ENCODE measurements at places on chromosomes 16 and 17.

DNA sequence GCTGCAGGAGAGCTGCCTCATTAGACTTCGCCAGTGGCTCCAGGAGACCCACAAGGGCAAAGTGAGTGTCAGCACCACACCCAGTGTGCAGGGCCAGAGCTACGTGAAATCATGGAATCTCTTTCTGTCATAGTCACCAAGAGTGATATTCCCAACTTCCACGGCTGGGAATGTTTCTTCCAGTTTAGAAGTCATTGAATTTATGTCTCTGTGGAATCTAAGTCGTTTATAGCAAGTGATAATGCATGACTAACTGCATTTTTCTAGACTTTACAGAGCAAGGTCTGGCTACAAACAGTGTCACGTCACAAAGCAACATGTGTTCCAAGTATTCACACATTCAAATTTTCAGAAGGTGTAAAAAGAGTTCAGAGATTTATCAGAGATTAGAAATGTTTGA is 55.5 kb downstream of the SEC14L1 start:
- DNase-seq: no peak

DNA sequence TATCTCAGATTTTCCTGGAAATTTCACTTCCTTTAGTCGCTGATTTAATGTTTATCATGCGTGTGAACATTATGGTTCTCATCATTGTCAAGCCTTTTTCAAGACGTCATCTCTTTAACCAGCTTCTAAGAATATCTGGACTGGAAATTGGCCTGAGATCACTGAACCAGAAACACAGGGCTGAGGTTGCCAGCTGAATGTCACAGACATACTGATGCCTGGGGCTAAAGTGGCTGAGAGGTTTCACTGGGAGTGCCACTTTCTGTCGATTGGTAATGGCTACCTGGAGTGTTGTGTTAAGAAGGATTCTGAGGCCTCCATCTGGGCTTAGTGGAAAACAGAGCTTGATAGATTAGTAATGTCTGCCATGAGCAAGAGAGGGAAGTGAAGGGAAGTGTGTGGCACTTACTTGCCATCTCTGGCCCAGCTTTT is 54.2 kb downstream of the CRISPLD2 start:
- no peak for DNase-seq

DNA sequence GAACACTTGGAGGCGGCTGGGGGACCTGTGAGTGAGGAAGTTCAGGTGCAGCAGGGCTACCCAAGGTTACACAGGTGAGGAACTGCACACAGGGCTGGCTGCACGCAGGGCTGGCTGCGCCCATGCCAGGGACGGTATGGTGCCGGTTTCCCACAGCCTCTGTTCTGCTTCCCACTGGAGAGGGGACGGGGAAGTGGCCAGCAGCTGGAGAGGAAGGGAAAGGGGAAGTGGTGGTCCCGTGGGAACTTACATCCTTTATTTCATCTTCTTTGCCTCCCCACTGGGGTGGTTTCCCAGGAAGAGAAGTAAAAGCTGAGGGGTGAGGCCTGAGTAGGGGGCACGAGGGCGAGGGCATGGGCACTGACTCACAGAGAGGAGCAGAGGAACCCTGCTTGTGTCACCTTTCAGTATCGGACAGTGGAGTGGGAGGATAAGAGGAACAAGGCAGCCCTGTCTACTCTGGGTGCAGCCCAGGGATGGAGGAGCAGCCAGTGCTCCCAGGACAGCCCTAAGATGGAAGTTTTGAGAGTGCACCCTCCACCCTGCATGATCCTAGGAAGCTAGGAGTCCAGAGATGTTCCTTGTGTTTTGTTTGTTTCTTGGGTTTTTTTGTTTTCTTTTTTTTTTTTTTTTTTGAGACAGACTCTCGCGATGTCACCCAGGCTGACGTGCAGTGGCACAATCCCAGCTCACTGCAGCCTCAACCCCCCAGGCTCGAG is 25.5 kb upstream of the CDH1 start:
- no peak for DNase-seq

GRCh38 chr16:83942815-83943515 is 10.1 kb upstream of the OSGIN1 start:
- no peak for DNase-seq

- no peak for DNase-seq
Measured at GRCh38 chr16:19162085-19162484, 6.0 kb upstream of the SYT17 start.

DNA sequence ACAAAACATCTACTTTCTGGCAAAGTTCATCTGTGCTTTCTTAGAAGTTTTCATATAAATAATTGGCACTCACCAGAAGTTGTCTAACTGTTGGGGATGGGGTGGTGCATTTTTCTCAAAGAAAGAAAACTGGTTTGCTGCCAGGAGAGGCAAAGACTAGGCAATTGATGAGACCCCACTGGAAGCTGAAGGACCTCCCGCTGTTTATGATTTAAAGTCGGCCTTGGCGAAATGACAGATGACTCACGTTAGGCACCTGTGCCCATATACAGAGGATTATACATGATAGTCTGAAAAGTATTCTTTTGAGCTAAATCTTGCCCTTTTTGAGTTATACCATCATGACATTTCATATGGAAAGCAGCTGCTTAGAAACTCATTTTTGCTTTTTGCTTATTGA is 193.0 kb upstream of the ZFHX3 start:
- DNase-seq: no peak

DNA sequence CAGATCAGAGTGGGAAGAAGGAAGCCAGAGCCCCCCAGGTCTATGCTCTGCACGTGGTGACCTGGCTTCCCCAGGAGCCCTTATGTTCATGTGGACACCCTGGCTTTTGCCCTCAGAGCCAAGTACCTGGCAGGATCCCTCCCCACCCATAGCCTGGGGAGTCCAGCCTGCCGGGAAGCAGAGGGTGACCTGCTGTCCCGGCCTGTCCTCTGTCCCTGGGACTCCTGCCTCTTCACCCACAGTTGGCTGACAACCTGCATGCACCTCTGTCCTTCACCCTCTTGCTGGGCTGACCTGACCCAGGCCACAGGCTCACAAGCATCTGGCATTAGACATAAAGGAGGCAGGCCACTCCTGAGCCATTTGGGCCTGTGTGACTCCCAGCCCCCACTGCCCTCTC is 60.2 kb downstream of the SMPD3 start:
- DNase-seq: no peak

- no peak for DNase-seq
Measured at GRCh38 chr17:39640591-39641031, 3.7 kb downstream of the STARD3 start.

DNA sequence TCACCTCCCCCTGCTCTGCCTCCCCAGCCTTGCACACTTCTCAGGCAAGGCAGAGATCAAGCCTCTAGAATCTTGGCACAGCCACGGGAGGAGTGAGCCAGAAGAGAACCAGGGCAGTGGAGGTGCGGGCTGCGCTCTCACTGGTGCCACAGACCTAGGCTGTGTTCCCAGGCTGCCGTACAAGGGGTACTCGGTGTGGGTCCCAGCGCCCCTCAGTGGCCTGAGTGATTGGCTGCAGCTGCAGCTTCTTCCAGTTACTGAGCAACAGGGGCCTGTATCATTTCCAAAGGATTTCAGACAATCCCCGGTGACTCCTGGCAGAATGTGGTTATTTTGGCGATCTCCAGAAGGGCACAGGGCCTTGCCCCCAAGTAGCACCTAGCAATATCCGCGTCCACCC is 1852.1 kb downstream of the TP53TG3F start:
- no peak for DNase-seq

- peak; percentile 56 for DNase-seq
Measured at GRCh38 chr16:85988723-85989313, 89.9 kb downstream of the IRF8 start.

DNA sequence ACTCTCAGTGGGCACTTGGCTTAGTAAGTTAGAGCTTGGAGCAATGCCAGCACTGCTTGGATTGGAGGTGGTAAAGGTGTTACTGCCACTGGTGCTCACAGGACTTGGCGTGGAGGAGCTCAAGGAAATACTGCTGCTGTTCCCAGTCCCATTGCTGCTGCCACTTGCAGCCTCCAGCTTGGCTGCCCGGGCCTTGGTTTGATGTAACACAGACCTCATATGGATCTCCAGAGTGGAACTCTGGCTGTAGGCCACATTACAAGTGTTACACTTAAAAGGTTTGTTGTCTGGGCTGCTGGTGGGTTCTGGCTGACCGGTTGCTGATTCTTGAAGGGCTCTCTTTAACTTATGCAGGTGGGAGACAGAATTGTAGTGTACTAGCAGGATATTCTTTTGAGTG is 250.3 kb downstream of the ZFHX3 start:
- no peak for DNase-seq

DNA sequence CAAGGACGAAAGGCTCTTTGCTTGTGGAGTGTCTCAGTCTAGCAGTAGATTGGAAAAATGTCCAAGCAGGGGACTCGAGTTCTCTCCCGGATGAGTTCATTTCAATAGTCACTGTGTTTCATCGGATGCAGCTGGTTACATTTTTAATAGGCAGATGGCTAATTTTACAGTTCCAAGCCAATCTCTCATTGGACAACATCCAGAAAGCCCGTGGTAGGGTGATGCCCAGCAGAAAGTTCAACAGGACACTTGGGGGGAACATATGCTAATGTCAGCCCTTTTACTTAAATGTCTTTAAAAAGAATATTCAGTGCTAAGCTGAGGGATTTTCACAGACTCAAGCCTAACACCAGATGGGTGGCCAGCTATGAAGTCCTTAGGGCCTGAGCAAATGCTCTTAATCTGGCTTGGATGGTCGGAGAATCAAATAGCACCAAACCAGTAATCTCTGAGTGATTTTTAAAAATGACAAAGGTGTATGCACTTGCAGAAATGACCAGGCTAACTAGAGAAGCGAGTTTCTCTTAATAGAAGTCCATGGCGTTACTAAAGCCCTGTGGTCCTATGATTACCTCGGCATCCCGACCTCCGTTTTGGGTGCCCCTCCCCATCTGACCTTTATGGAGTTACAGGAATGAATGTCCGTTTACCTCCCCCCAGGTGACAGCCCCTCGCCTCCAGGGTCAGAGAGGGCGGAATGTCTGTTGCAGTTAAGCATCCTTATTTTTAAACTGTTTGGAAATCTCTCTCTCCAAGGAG is 289.2 kb upstream of the SALL1 start:
- DNase-seq: no peak

- no peak for DNase-seq
Measured at GRCh38 chr16:549544-550263, 10.5 kb upstream of the PRR35 start.

DNA sequence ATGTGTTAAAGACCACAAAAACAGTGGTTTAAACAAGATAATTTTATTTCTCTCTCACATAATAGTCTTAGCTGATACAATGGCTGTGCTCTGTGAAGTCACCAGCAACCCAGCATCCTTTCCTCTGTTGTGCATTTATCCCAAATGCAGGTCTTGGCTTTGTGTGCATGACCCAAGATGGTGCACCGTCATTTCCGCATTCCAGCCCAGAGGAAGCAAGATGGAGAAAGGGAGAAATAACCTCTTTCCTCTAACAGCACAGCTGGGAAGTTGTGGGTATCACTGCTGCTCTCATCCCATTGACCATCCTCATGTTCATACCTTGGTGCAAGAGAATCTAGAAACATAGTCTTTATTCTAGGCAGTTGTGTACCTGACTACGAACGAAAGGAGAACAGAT is 21.8 kb downstream of the TMC5 start:
- no peak for DNase-seq

DNA sequence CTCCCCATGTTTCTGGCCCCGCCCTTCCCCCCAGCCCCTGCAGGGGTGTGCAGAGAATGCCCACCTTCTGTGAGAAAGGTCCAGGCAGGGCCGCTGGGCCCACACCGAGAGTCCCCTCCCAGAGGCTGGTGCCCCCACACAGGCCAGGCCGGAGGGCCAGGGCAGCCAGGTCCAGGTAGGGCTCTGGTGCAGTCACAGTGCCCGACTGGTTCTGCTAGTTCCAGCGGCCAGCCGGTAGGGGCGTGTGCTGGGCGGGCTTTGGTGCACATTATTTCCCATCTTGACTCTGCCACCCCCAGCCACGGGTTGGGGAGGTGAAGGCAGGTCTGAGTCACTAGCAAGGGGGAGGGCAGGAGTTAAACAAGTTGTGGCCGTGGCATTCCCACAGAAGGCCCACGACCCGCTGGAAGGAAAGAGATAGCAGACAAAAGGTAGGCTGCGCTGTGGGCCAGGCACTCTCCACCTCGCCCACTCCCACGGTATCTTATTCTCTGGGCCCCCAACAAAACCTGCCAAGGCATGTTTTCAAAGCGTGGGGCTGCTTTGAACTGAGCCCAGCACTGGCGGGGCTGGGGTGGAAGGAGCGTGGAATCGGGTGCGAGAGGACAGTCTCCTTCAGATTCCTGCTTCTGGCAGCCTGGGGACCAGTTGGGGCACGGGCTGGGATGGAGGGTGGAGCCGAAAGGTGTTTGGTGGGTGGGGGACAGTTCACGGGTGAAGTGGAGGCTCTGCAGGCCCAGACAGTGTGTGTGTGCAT is 1.9 kb downstream of the EPN3 start:
- peak; percentile 44 for DNase-seq

DNA sequence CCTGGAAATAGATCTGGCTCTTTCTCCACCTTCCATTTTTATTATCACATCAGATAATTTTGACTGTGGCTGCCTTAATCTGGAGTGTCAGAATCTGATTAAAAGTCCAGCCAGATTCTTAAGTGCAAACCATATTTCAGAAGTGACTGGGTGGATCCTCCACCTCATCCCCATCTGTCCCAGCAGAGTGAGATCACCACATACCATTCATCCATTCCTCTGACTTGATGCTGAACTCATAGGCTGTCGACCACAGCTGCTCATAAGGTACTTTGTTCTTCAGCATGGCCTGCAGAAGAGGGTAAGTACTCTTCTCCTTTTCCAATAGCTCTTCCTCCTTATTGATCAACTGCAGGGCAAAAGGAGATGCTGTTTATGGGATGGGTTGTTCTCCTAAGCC is 53.5 kb downstream of the DNAH3 start:
- no peak for DNase-seq

DNA sequence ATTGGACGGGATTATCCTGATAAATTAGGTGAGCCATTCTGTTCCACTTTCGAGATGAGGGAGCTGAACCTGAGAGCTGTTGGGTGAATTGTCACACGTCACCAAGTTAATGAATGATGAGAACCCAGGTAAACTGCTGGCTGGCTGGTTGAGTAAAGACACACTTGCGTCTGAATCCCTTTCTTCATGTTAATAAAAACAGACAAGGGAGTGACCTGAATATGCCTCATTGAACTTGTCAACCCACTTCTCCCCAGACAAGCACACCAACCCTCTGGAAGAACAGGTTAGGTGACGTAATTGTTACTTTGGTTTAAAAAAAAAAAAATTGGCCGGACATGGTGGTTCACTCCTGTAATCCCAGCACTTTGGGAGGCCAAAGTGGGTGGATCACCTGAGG is 400.9 kb upstream of the CDH5 start:
- DNase-seq: no peak

DNA sequence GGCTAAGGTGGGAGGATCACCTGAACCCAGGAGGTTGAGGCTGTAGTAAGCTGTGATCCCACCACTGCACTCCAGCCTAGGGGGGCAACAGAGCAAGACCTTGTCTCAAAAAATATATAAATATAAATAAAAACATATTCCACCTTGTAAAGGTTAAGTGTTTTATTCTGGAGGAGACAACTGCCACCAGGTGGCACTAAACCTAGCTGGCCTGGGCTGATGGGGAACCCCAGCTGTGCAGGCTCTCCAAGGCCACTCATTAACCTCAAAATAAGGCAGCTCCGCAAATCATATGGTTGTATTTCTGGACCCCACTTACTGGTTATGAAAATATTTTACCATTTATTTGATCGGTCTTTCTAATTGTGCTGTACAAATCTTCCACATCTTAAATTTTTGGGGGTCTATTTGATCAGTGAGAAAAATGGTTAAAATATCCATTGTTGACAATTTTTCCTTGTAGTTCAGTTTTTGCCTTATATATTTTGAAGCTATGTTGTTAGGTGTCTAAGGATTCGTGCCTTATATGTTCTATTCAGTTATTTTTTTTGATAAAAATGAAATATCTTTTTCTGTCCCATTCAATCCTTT is 8.5 kb upstream of the ICAM2 start:
- peak; percentile 78 for DNase-seq
